NCI-H1048 (cell line): ENCODE measurements at places on chromosomes 2 and 18.

DNA sequence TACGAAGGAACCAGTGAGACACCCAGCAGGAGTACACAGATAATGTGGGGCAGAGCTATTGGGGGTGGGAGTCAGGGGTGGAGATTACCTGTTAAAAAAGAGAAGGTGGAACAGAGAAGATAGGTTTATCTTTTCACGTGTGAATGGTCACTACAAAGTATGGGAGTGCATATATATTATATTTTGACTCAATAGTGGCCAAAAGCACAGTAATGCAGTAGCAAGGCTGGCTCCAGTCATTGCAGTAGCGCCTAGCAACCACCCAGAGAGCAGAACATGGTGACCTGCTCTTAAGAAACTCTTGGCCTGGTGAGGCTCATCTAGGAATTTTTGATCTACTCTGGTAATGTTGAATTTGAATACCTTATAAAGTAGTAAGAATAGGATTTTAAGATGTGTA lies 1.0 kb downstream of the IMPACT start:
- no peak for DNase-seq

GRCh38 chr2:239106966-239107365 lies 259.1 kb downstream of the TWIST2 start:
- no peak for DNase-seq

- DNase-seq: no peak
These were observed 79.2 kb downstream of the LAMA1 start for GRCh38 chr18:7038330-7038851.

DNA sequence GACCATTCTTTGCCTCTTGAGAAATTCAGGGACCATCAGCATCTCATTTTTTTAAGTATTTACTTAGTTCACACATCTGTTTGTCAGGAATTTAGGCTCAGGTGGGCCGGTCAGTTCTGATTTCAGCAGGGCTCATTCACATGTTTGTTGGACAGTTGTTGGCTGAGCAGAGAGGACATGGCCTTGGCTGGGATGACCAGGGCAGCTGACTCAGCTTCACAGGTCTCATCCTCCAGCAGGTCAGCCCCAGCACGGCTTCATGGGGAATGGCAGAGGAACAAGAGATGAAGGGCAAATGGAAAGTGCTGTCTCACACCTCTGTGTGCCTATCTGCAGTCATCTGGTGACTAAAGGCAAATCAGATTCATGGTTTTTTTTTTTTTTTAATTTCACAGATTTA lies 136.1 kb upstream of the TMEM200C start:
- DNase-seq: no peak

GRCh38 chr2:68733365-68733764 lies 1.2 kb upstream of the ARHGAP25 start:
- DNase-seq: no peak

GRCh38 chr2:174246944-174247381 lies 1.4 kb downstream of the OLA1 start:
- no peak for DNase-seq

GRCh38 chr18:3163968-3164367 lies 55.8 kb downstream of the MYOM1 start:
- DNase-seq: no peak

- no peak for DNase-seq
These were observed 203.2 kb downstream of the SH3RF3 start for GRCh38 chr2:109331896-109332848.

- DNase-seq: no peak
These were observed 265.7 kb upstream of the NT5C1B start for GRCh38 chr2:18855027-18855426.

GRCh38 chr2:67208887-67209500 lies 188.1 kb upstream of the ETAA1 start:
- DNase-seq: peak; percentile 38

DNA sequence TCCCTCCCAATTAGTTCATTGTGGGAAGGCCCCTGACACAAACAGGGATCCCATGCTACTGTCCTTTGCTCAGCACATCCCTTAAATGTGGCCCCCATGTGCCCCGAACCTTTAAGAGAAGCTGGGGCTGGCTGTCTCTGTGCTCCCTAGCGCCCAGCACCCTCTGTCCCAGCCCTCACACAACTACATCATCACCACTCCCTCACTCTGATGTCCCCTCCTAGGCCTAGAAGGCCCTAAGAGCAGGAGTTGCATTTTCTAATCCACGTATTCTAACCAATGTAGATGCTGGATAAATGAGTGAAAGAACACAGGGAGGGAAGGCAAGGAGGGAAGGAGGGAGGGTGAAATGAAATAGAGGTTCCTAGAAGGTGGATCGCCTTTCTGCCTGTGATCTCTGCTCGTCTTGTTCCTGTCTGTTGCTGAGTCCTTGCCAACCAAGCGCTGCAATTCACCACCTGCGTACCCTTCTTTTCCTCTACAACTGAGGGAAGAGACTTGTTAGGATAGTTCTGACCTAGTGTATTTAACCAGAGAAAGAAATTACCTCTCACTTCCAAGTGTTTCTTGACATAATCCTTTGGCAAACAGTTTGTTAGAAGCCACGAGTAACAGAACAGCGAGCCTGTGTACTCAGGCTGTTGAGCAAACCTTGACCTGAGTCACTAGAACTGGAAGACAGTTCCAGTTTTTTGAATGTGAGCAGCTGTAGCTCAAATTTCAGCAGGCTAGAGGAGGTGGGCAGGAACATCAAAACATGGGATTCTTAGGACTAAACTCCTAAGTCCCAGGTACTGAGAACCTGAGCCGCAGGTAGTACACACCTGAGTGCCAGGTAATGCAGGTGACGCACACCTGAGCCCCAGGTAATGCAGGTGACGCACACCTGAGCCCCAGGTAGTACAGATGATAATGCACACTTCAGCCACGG lies 181.5 kb upstream of the ID2 start:
- DNase-seq: no peak

DNA sequence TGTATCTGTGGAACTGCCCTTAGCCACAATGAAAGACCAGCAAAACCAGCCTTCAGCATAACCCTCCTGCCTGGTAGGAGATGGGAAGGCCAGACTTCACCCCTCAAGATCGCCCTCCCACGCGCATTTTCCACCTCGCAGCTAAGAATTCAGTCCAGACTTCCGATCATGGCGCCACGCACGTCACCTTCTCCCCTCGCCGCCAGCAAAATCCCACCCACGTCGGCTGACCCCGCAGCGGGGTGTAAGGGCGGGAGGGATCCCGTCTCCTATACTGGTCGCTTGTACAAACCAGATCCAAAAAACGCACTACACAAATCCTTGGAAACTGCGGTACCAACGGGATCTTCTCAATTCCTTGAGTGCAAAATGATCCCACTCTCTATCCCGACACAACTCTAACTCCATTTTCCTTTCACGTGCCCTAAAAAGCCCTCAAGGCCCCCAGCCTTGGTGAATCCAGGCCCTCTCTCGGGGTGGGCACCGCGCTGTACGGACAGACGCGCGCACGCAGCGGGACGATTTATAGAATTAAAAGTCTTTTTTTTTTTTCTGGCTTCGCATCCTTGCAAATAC lies 1.0 kb upstream of the BMPR2 start:
- DNase-seq: no peak

- DNase-seq: no peak
These were observed 34.5 kb upstream of the CCDC88A start for GRCh38 chr2:55454121-55454520.

DNA sequence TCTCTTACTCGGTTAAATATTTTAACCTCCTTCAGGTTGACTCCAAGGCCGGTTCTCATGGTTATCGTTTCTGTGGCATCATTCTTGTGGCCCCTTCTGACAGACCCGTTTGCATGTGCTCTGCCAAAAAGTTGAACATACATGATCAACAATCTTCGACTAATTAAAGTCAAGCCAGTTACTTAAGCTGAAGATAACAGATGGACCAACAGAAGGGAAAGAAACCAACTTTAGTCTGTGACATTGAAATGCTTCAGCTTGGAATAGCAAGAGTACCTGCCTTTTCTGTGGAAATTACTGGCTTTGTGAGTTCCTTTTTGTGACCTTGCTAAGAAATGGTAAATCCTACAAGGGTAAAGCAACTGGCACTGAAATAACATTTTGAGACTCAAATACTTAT lies 1429.1 kb downstream of the LRP1B start:
- no peak for DNase-seq

GRCh38 chr2:156907806-156908205 lies 349.7 kb upstream of the GALNT5 start:
- DNase-seq: no peak

GRCh38 chr2:216700088-216700567 lies 4.8 kb upstream of the IGFBP5 start:
- DNase-seq: no peak

GRCh38 chr2:137369106-137369505 lies 595.2 kb upstream of the HNMT start:
- DNase-seq: no peak

GRCh38 chr2:175478096-175478768 lies 296.7 kb upstream of the ATP5MC3 start:
- DNase-seq: no peak

- DNase-seq: no peak
These were observed 9.3 kb downstream of the EVA1A start for GRCh38 chr2:75551434-75551833.

GRCh38 chr2:71782323-71782722 lies 329.0 kb downstream of the DYSF start:
- DNase-seq: no peak

- no peak for DNase-seq
These were observed 86.0 kb downstream of the FMNL2 start for GRCh38 chr2:152420936-152421335.

DNA sequence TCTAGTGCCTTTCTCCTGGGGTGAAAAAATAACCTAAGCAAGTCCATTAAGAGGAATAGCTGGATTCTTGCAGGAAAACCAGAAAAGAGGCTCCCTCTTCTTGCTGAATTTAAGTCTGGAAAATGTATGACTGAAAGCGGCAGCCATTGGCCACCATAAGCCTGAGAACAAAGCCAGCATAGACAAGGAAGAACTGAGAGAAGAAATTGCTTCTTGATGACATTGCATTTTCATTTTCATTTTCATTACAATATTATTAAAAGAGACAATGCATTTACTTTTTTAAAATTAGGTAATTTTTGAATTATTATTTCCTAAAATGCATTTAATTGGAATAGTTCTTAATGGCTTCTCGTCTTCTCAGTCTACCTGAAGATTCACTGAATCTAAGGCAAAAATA lies 1157.5 kb upstream of the ZEB2 start:
- DNase-seq: no peak

DNA sequence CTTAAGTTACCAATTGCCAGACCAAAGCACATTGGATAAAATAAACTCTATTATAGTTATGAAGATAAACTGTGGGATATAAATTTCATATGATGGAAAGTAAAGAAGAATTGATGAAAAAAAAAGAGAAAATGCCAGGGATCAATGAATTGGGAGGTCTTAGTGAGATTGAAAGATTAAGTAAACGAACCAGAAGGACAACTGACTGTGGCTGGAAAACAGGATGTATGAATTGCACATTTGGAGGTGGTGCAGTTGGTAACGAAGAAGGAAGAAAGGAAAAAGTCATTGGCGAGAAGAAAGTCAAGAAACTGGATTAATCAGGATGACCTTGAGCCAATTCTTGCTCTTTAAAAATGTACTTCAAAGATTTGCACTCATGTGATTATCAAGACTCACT lies 166.7 kb downstream of the NCK2 start:
- no peak for DNase-seq

DNA sequence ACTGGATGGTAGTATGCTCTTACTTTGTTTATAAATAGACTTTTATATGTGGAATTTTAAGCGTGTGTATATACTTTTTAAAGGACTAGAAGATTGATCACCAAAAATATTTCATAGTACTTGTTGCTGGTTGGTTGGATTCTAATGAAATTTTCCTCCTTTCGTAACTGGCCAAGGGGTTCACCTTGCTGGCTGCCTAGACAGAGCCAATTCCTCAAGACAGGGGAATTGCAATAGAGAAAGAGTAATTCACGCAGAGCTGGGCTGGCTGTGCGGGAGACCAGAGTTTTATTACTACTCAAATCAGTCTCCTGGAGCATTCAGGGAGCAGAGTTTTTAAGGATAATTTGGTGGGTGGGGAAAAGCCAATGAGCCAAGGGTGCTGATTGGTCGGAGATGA lies 70.7 kb downstream of the SNORC start:
- no peak for DNase-seq

DNA sequence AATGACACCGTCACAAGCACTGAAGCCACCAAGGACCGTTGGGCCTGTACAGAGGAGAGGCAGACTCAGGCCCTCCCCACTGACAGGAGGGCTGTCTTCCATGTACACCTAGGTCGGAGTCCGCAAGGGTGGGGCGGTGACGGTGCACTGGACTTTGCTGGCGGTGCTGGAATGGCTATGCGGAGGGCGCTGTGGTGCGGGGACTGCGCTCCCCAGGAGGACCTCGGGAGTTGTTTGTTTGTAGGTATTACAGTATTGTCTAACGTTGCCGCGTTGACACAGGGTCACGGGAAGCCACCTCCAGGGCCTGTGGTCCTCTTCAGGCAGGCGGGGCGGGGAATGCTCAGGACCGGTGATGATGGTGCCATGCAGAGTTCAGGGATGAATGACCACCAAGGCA lies 126.2 kb downstream of the TPO start:
- no peak for DNase-seq

DNA sequence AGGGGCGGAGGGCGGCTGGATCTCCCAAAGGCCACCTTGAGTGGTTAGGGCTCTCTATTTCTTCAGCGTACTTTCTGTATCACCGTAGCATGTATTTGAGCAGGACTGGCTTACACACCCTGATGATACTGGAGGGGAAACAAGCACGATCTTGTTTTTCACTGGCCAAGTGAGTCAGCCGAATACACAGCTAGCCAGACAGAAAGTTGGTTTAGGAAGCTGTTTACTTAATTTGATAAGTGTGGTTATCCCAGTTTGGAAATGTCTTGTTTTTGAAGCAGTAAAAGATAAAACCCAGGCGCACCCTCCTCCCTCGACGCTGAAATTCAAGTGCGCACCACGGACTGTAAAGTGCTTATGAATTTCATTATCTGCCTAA lies 582 bp downstream of the RIOK3 start:
- DNase-seq: no peak

DNA sequence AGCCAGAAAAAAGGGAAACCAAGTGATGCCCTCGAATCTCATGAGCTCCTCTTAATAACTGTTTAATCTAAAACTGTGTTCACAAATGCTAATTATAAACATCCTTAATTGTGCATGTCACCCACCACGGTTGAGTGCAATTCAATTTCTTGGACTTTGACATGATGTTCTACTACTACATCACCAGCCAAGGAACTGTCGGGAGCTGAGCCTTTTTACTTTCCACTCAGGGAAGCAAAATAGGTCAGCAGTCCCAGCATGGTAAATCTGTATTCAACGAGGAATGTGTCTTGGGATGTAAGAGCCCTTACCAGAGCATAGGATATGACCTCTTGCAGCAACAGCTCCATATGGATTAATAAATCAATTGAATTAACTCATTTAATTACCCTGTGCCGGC lies 20.8 kb upstream of the REG3G start:
- DNase-seq: no peak

GRCh38 chr2:45929674-45930395 lies 278.4 kb downstream of the PRKCE start:
- no peak for DNase-seq

GRCh38 chr2:1638281-1638860 lies 105.9 kb downstream of the PXDN start:
- DNase-seq: no peak

DNA sequence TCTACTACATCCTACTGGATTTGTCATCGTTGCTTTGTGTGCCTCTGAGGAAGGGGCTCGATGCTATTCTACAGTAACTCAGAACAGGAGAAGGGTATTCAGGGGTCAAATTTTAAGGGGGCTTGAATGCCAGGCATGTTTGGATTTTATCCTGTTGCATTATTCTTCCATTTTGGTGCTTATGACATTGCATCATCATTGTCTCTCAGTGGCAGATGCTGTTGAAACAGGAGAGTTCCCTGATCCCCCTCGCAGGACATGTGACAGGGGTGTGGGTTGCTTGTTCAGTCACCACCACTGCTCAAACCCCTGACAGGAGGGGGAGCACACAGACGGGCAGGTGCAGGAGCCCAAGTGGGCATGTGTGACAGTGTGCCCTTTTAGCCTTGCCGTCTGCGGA lies 156.7 kb downstream of the SLC4A3 start:
- no peak for DNase-seq
